ENCODE measurements at places on chromosomes 2 and 18.

GRCh38 chr2:76958749-76959148 lies 563.4 kb downstream of the LRRTM4 start:
- peak; percentile 53 for DNase-seq

DNA sequence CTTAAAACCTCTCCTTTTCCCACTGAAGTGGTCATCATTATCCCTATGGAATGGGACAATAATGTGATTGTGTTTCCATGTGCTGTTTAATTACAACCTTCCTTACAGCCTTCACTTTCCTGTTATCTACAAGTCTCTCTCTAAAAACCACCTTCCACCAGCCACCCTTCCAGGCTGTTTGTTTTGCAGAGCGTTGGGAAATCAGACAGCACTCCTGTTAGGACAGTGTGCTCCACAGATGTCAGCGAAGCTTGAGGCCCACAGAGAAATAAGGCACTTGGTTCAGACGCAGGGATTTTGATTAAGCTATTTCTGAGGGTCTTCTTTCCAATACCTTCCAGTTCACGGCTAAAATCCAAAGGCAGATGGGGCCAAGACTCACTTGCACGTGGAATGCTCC lies 32.3 kb upstream of the ASPRV1 start:
- DNase-seq: no peak

GRCh38 chr18:63707816-63708215 lies 5.1 kb downstream of the SERPINB11 start:
- no peak for DNase-seq

DNA sequence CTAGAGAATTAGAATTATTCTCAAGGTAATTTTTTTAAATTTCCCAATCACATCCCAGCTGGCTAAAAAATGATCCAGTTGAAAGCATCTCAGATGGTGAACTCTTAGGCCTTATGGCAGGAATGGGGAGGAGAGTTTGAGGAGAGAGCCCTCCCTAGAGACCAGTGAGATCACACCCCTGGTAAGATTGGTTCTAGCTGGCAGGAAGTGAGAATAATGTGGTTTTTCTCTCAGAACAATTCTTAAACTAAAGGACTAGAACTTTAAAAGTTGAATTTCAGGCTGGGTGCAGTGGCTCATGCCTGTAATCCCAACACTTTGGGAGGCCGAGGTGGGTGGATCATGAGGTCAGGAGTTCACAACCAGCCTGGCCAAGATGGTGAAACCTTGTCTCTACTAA lies 120.2 kb downstream of the MYO3B start:
- no peak for DNase-seq

GRCh38 chr18:44637210-44638033 lies 43.3 kb upstream of the SETBP1 start:
- no peak for DNase-seq

DNA sequence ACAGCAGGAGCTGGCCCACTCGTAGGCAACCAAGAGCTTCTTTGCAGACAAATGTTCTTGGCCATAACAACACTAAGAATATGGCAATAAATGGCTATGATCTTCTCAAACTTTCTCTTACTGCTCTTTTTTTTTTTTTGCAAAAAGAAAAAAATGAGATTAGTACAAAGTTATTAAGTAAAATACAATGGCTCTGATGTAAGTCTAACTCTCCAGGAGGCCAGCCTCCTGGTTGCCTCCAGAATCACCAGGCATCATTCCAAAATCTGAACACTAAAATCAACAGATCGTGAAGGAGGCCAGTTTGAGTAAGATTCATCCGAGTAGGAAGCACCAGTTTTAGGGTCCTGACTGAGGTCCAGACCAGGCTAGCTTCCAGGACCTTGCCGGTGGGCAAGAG lies 20.8 kb upstream of the FIGN start:
- DNase-seq: no peak

DNA sequence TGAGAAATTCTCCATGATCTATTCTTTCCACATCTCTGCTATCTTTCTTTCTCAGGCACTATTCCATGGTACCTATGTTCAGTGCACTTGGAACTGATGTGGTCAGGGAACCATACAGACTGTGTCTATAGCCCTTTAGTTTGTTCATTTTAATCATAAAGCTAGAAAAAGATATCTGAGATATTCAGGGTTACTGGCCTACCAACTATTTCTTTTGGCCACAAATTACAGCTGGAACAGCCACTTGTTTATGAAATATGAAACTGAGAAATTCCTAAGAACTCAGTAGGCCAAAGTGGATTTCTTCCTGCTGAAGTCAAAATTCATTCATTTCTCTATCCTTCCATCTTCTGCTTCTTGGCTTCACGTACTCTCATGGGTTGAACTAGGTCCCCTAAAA lies 22.8 kb upstream of the LYPD1 start:
- no peak for DNase-seq

GRCh38 chr2:219687272-219687671 lies 59.8 kb downstream of the SLC4A3 start:
- DNase-seq: no peak
